ENCODE measurements at places on chromosomes 7 and 10.

- DNase-seq: no peak
These were observed 62.9 kb upstream of the TRIM8 start for GRCh38 chr10:102581401-102581800.

- no peak for DNase-seq
These were observed 246.1 kb downstream of the CREB5 start for GRCh38 chr7:28658381-28658780.

DNA sequence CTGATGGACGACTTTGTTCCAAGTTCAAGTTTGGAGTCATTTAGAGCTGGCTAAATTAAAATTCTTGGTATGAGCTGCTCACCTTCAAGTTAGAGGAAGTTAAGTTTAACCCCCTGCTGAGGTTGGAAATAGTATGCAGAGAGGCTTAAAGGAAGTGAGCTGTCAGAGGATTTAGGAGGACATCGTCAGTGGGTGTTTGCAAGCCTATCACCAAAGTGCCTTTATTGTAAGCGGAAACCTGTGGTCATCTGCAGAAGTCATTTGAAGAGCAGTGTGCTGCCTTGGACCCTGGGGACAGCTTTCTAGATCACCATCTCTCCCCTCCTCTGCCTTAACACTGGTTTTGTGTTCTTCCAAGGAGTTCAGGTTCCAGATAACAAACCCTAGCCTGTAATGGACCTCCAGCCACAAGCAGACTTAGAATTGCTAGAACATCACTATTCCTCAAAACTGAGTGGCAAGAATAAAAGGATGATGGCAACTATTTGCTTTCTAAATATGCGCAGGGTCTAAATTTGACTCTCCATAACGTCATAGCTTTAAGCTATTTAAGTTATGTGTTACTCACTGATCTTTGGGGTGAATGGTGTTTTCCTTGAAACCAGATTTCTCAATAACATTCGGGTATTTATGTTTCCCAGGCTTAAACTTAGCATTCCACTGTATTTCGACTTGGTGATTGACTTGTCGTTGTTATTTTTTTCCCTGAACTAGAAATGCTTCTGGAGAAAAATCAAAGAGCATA is 93.4 kb downstream of the SLC39A12 start:
- no peak for DNase-seq

DNA sequence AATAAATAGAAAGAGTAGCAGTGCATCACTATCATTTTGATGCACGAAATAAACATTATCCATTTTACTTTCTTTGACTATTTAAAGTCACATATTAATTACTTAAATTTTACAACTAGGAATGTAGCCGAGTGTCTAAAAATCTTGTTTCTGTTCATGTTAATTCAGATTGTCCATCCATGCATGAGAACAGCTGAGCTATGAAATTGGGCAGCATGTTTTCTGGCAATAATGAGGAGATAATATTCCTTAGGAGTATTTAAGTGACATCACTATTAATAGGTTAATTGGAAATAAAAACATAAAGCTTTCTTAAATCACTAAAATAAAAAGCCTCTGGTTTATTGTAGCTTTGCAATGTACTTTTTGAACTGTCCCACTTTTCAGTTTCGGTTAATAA is 293.8 kb downstream of the PHTF2 start:
- no peak for DNase-seq

DNA sequence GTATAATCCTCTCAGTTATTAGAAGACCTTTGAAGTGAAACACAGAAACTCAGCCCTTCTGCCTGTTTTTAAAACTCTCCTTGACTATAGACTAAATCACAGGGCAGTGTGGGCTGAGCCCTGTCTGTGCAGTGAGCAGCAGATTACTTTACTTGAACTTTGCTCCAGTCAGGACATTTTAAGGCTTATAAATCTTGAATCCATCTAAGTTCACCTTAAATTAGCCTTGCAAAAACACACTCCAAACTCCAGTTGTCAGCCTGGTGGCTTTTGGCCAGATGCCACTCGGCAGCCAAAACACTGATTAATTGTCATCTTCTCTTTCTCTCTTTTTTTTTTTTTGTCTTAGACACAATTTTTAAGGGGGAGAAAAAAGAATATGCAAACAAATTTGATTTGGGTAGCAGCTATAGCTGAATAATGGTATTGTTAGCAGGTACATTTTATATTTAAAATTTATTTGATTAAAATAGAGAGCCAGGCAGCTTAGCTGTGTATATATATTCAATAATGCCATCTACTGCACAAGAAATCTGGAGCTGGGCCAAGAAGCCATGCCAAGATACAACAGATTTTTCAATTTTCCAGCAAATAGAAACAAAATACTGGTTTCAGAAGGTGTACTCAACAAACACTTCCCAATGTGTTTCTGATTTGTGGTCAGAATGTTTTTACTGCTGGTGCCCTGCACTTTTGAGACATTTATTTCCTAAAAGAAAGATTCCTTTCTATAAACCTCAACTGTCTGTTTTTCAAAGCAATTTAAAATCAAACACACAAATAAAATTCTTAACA is 247.7 kb downstream of the TFEC start:
- DNase-seq: no peak

DNA sequence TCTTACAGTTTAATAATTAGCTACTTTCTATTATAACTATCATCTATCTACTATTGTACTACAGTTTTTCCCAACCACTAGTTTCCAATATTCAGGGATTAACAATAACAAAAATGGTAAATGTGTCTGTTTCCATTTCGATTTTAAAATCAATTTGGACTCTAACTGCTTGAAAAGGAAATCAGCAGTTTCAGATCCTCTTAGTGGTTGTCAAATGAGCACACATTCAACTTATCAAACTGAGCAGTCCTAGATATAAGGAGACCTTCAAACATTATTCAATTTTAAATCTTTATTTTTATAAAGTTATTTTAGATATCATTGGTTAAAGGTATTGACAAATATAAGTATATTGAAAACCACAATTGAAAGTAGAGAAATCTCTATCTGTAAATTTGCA is 46.8 kb upstream of the CD36 start:
- no peak for DNase-seq

DNA sequence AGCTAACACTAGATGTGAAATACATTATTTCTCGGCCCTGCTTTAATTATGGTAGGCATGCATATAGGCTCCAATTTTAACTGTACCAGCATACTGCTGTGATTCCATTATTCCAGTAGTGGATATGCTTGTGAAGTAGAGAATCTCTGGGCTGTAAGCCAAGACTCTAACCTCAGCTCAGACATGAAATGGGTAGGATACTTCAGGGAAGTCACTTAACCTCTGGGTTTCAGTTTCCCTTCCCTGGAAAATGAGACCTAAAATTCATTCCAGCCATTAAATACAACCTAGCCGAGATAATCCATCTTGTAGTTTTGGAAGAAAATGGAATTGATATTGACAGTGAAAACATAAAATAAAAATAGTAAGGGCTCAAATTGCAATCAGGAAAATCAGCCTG is 59.6 kb upstream of the TRIL start:
- no peak for DNase-seq

DNA sequence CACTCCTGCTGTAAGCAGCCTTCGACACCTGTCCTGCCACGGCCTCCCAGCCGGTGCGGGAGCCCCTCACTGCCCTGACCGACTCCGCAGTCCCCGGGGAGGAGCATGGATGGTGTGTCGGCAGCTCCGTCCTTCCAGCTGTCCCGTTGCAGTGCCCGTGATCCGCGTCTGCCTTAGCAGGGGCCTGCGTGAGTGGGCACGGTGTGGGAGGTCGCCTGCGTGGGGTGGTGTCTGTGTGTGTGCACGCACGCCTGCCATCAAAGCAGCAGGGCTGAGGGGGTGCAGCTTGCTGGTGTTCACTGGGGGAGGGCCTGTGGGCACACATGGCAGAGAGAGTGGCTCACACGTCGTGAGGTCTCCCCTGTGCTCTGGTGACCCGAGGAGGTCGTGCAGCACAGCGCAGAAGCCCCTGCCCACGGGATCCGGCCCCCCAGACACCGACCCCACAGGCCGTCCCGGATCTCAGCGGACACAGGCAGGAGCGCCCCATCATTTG is 10.3 kb downstream of the MAFK start:
- DNase-seq: no peak

DNA sequence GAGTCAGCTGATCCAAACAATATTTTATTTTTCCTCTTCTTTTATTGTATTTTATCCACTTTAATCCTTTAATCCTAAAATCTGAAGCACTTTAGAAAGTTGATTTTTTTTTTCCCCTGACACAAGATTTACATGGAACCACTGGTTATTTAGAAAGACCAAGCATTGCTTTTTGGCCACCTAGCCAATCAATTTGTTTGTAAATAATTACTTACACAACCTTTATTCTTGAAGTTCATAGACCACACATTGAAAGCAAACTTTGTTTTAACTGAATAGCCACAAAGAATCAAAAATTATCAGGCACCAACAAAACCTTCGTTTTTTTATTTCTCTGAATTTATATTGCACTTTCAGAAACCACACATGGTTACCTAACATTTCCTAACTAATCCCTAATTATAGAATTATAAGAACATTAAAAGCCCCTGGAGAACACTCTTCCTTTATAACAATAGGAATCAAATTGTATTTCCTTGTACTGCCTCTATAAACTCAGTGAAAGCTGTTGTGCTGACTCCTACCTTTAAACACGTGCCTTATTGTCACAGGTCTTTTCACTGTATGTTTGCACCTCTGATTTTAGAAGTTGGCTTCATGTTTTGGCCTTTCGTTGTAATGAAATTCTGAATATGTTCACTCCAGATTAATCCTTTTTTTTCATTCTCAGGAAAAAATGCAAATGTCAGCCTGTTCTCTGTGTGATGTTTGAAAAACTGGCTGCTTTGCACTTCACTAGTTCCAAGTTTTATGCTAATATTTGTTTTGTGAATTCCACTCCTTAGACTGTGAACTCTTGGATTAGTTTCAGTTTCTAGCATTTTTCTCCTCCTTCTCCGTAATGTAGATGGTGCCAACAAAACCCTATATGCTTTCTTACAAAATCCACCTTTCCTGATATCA is 1511.9 kb downstream of the REEP3 start:
- DNase-seq: no peak

DNA sequence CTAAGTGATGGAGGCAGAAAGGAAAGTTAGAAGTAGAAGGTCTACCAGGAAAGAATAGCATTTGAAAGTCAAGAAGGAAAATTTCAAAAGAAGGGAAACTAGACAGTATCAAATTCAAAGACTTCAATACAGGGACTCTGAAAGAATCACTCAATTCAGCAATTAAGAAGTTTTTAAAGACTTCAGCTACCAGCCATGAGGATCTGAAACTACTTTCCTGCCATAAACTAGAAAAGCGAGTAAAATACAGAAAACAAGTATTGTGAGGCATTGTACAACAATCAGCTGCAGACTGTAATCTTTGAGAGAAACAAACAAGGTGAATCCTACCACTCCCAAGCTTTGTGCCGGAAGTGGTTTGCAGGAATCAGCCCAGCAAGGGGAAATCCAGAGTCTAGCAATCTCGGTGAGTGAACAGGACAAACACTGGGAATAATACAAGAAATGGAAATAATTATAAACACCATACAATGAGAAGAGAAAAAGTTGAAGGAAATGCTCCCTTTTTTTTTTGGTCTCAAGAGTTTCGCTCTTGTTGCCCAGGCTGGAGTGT is 62.4 kb downstream of the ARHGAP12 start:
- no peak for DNase-seq

Measured in head of caudate nucleus (tissue), 42 donors.